ENCODE measurements at places on chromosomes 5 and 9.

- no peak for DNase-seq
Measured at GRCh38 chr9:117315236-117315635, 99.6 kb downstream of the ASTN2 start.

GRCh38 chr5:93584596-93585040, 1.6 kb downstream of the NR2F1 start:
- peak; percentile 1 for DNase-seq

- DNase-seq: no peak
Measured at GRCh38 chr5:150246429-150246828, 43.1 kb downstream of the CAMK2A start.

DNA sequence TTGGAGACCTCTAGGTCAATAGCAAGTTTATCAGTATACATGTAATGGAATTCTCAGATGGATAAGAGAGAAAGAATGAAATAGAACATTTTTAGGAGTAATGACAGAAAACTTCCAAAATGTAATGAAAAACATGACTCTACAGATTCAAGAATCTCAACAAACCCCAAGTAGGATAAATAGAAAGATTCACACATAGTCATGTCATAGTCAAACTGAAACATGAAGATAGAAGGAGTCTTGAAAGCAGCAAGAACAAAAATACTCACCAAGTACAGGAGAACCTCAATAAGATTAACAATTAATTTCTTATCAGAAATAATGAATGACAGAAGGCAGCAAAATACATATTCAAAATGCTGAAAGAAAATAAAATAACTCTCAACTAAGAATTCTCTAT, 164.5 kb downstream of the SPATA31D1 start:
- no peak for DNase-seq

Data from NCI-H2029 (cell line).